AML-193 (cell line): ENCODE measurements at places on chromosomes 16 and 17.

DNA sequence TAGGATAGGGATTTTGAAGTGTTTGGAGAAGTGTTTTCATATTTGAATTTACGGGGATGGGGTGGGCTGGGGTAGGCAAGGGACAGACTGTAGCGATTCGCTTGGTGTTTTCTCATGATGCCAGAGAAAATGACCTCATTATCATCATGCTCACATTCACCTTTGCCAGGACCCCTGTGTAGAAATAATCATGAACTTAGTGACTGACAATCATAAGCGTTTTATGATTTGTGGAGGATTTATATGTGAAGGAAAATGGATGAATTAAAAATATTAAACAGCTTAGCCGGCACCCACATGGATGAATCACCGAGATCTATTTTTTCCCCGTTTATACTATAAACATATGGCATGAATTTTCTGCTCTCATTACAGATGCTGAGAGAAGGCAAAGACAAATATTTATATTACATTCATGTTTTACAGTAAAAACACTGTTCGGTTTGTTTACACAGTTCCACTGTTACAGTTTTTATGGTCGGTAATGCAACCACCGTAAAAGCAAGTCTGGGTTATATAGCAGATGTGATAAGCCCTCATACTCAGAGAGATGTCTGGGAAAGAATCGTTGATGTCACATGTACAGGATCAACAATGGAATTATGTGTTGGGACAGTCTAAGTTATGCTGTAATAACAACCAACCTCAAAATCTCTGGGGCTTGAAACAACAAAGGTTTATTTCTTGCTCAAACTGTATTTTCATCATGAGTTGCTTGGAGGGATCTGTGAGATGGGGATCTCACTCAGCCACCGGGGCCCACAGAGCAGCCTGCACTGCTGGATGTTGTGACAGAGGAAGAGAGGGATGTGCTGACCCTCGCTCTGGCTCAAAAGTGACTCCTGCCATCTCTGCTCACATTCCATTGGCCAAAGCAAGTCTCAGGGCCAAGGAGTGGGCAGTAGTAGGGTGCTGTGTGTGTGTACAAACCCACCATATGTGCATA lies 85.1 kb downstream of the WWOX start:
- DNase-seq: no peak

- no peak for DNase-seq
Measured at GRCh38 chr17:50583641-50584040, 23.1 kb downstream of the CACNA1G start.

DNA sequence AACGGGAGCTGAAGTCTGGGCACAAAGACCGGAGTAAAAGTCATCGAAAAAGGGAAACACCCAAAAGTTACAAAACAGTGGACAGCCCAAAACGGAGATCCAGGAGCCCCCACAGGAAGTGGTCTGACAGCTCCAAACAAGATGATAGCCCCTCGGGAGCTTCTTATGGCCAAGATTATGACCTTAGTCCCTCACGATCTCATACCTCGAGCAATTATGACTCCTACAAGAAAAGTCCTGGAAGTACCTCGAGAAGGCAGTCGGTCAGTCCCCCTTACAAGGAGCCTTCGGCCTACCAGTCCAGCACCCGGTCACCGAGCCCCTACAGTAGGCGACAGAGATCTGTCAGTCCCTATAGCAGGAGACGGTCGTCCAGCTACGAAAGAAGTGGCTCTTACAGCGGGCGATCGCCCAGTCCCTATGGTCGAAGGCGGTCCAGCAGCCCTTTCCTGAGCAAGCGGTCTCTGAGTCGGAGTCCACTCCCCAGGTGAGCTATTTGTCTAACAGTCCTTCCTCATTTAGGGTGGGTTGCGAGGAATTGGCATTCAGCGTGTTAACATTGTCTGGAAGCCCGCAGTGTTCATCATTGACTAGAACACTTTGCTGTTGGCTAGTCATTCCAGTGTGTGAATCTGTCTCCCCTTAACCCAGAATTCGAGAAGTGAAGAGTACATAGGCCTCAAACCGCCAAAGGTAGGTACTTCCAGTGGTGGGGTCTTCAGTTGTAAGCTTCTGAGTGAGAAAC lies 1.5 kb downstream of the CDK12 start:
- DNase-seq: peak; percentile 34

DNA sequence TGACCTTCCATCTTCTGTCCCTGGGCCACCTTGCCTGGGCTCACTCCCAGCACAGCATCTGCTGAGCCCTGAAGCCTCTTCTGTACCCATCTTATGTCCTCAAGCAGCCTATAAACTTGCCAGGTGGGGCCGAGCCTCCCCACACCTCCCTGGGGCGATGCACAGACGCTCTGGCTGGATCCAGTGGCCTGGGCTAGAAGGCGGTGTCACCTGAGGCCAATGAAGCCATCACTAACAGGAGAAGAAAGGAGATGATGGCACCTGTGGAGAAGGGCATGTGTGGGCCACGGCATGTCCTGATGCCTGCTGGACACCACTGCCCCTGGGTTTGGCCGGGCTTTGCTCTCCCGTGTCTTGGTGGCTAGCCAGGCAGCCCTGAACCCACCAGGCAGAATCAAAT lies 45.5 kb downstream of the PEMT start:
- DNase-seq: no peak

GRCh38 chr16:79099716-79100115 lies 500.8 kb downstream of the MAF start:
- DNase-seq: no peak

DNA sequence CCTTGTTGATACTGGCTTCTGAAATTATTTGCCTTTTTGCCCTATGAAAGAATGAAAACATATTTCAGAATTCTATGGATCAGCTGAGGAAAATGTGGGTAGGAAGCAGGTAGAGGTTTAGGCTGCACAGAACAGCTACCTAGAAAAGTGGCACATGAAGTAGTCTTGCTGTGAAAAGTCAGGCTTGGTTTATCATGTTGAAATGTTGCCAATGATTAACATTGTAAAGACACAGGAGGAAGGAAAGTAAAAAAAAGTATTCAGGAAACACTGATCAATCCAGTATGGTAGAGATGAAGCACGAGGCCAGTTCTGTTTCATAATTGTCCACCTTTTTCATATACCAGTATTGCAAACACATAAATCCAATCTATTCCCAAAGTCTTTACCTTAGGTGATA lies 29.9 kb downstream of the ABCA6 start:
- no peak for DNase-seq

DNA sequence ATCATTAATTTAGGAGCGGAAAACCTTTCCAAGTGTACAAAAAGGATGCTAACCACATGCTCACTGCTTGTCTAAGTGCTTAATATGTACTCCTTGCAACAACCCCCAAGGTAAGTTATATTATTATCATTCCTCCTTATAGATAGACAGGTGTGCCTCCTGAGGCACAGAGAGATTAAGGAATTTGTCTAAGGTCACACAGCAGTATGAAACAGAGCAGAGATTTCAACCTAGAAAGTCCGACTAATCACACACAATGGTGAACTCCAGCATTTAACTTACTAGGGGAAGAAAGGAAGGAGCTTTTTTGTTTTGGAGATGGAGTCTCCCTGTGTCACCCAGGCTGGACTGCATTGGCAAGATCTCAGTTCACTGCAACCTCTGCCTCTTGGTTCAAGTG lies 37.0 kb upstream of the USP7 start:
- no peak for DNase-seq

- DNase-seq: no peak
Measured at GRCh38 chr17:45146166-45146565, 2.1 kb upstream of the HEXIM1 start.

DNA sequence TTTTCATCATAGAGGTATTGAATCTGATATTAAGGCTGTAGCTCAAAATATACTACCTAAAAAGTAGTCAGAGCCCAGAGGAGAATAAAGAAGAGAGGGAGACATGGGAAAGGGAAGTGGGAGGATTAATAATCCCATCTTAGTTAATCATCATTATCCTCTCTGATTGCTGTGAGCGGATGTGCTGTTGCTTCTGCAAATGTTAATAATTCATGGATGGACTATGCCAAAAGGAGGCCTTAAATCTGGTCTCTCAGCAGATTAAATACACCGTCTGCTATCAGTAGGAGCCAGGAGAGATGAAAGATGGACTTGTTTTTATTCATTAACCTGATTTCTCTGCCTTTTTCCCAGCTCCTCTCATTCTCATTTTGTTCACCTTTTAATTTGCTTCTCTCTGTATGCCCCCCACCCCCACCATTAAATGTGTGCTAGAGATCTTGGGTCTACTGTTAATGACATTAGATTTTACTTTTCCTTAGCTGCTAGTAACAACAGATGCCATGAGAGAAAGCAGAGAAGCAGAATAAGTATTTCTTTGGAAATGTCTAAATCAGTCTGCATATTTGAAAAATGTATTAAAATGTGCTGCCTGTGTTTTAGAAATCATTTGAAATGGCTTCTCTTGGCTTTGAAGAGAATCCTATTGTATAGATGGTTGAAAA lies 44.2 kb downstream of the NUP93 start:
- no peak for DNase-seq

- DNase-seq: no peak
Measured at GRCh38 chr17:65314212-65314611, 177.0 kb downstream of the RGS9 start.

GRCh38 chr17:2995377-2995776 lies 68.0 kb downstream of the OR1D5 start:
- DNase-seq: no peak

GRCh38 chr17:19720631-19721426 lies 4.4 kb upstream of the SLC47A2 start:
- DNase-seq: no peak

GRCh38 chr16:84566545-84567257 lies 51.2 kb downstream of the COTL1 start:
- no peak for DNase-seq

DNA sequence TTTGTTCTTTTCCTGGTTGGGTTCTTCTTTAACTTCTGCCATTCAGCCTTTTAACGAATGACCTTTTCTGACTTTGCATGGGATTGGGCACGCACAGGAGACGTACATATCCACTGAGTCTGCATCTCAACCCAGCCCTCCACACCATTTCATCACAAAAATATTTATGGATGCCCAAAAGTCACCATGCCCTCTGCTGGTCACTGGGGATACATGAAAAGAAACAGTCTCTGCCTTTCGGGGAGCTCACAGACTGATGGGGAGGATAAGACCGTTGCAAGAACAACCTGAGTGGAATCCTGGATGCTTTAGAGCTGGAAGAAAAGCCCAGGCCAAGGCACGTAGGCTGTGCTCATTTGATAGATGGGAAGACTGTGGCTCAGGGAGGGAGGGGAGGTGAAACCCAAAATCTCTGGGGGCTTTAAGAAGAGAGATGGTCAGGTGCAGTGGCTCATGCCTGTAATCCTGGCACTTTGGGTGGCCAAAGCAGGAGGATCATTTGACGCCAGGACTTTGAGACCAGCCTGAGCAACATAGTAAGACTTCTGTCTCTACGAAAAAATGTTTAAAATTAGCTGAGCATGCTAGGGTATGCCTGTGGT lies 7.9 kb upstream of the MT2A start:
- peak; percentile 38 for DNase-seq

GRCh38 chr16:52384378-52384777 lies 162.6 kb downstream of the TOX3 start:
- DNase-seq: no peak

DNA sequence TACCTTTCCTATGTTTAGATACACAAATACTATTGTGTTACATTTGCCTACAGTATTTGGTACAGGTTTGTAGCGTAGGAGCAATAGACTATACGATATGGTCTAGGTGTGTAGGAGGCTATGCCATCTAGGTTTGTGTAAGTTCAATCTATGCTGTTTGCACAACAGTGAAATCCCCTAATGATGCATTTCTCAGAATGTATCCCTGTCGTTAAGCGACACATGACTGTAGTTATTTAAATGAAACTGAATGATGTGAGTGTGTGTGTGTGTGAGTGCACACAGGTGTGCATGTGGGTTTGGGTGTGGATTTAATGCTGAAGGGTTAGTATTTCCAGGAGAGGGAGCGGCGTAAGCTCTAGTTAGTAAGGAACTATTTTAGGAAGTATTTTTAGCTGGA lies 34.6 kb upstream of the SMIM36 start:
- no peak for DNase-seq

GRCh38 chr17:18028114-18028951 lies 10.6 kb downstream of the ATPAF2 start:
- DNase-seq: no peak

DNA sequence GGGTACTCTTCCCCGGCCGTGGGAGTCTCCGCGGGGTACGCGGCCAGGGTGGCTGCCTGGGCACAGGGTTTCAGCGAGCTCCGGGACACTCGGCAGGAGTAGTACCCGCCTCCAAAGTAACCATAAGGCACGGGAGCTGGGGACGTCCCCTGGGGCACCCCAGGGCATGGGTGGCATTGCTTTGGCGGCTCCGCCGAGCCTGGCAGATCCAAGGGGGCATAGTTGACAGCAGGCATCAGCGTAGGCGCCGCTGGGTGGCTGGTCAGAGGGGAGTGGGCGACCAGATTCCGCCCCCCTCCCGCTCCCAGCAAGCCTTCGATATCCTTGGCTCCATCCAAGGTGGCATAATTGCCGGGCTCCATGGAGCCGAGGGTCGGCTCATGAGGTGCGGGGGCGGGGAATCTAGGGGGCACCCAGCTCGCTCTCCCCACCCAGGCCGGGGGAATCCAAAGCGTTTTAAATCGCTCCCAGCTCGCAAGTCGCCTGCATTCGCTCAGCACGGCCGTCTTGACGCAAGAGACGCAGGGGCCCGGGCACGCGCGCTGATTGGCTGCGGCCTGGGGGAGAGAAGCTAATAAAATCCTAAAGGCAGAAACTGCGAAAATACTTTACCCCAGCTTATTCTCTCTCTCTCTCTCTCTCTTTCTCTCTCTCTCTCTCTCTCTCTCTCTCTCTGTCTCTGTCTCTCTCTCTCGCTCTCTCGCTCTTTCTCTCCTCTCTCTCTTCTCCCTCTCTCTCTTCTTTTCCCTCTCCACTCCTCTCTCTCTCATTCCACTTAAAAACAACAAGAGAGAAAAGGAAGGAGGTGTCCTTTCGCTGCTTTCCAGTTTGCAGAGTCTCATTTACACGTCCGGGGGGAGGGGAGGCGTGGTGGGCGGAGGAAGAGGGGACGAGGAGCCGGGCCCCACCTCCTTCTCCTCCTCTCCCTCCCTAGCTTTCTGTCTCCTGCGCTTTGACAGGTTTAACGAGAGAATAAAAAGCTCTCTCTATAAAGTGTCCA lies at the start of gene HOXB13:
Gene HOXB13, minus strand, starts transcription at position 519 of the 1,000 bp plus-strand sequence. Its CDS starts 157 bp downstream, at position 362.
- DNase-seq: no peak

DNA sequence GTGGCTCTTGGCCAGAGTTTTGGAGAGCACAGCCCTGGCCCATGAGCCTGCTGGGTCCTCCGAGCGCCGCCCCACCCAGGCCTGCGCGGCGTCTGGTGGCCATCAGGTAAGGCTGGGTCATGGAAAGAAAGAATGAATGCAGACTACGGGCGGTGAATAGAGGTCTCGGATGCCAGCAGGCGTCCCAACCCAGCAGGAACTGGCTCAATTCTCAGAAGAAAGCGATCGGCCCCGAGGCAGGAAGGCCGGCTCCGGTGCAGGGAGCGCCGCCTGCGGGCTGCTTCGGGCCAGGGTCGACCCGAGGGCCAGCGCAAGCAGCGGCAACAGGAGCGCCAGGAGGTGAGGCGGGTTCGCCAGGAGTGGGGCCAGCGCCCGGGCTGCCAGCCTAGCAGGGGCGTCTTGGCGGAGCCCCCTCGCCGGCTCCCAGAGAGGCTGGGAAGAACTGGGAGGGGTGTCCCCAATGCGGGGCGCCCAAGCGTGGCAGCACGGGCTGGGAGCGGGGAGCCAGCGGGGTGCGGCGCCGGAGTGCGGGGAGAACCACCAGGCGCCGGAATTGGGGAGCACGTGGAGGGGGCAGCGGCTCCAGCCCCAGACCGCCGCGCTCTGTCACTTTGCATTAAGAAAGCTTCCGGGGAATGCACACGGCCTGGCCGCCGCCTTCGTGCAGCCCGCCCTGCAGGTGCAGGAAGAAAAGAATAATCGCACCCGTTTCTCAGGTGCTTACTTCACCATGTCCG lies 7.1 kb upstream of the TMC5 start:
- no peak for DNase-seq

GRCh38 chr16:87303431-87303930 lies 13.7 kb downstream of the C16orf95 start:
- no peak for DNase-seq
